Activated CD4-positive, alpha-beta T cell treated with anti-CD3 and anti-CD28 coated beads, Interleukin-2, amount 50 U/mL, for 16 hours (primary cell): ENCODE measurements at places on chromosomes 16 and 17.

DNA sequence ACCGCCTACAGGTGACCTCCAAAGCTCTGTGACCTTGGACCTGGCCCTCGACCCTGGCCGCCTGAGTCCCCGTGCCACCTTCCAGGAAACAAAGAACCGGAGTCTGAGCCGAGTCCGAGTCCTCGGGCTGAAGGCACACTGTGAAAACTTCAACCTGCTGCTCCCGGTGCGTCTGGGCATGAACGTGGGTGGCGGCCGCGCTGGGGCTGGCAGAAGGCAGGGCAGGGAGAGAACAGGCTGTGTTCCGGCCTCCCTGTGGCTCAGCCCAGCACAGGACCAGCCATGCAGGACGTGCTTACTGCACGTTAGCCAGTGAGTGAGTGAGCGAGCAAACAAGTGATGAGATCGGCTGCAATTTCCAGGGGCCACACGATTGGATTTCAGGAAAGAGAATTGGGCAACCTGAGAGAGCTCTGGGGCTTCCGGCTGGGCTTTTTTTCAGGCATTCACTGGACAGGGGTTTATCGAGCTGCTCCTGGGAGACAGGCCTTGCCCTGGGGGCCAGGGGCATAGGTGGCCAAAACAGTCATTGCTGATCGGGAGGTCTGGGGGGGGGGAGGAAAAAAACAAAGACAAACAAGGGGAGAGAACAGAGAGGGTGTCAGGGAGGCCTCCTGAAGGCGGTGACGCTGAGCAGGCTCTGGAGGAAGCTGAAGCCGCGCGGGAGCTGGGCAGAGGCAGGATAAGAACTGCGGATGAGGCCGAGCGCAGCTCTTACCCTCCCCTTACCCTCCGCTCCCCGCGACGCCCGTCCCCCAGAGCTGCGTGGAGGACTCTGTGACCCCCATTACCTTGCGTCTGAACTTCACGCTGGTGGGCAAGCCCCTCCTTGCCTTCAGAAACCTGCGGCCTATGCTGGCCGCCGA is 16.9 kb downstream of the ITGAX start:
- DNase-seq = no peak

- no peak for DNase-seq
Measured at GRCh38 chr16:77472262-77472661, 37.4 kb upstream of the ADAMTS18 start.

DNA sequence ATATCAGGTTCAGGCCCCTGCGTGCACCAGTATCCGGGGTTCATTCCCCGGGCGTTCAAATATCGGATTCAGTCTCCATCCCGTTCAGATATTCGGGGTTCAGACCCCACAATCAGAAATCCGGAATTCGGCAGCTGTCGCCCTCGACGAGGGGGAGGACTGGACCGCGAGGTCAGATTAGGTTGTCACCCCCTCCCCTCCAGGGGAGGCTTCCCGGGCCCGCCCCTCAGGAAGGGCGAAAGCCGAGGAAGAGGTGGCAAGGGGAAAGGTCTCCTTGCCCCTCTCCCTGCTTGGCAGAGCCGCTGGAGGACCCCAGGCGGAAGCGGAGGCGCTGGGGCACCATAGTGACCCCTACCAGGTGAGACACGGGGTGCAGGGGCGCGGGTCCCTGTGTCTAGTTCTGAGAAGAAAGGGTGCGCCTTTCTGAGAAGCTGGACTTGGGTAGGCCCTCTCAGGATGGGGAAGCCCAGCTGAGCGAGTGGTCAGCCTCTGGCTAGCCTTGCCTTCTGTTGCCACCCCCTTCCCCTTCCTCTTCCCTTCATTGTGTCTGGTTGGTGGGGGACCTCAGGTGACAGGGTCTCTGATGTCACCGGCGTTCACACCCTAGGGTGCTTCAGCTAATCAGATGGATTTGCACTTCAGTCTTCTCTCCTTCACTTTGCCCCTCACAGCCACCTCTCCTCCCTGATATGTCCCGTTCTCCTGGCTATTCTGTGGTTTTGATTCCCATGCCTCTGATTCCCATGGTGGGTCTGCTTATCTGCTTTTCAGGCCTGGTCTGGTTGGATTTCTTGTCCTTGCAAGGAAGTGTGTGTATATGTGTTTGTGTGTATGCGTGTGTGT is 844 bp downstream of the TAOK2 start:
- DNase-seq = no peak

GRCh38 chr16:19384656-19385055 is 33.0 kb upstream of the TMC5 start:
- no peak for DNase-seq

- no peak for DNase-seq
Measured at GRCh38 chr17:55340176-55340575, 75.4 kb downstream of the HLF start.

GRCh38 chr17:71580220-71580619 is 540.6 kb upstream of the SOX9 start:
- DNase-seq = no peak

GRCh38 chr16:23131436-23131835 is 17.8 kb downstream of the USP31 start:
- no peak for DNase-seq

DNA sequence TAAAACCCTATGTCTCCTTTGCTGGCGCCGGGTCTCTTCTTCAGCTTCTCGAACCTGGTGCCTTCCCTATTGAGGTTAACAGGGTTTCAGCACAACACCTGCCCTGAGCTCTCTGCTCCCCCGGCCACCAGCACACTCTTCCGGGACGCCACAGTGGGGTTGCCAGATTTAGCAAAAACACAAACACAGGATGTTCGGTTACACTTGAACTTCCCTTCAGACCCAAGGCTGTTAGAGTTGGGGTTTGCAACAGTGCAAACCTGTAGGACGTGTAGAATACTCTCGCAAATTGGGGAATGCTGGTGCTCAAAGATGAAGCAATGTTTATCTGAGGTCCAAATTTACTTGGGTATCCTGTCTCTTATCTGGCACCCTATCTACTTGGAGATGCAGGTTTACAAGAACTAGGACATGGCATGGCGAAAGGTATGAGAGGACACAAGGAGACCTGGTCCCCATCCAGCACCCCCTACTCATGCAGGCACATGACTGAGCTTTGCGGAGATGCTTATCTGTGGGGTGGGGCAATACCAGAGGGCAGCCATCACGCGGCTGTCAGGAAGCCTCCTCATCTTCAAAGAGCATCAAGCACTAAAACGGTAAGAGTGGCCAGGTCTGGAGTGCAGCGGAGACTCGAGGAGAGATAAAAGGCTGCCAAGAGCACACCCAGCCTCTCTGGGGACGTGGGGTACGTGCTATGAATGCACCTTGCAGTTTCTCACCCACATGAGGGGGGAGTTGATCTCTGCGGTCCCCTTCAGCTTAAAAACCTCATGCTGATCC is 52.8 kb downstream of the SDK2 start:
- peak; percentile 51 for DNase-seq

DNA sequence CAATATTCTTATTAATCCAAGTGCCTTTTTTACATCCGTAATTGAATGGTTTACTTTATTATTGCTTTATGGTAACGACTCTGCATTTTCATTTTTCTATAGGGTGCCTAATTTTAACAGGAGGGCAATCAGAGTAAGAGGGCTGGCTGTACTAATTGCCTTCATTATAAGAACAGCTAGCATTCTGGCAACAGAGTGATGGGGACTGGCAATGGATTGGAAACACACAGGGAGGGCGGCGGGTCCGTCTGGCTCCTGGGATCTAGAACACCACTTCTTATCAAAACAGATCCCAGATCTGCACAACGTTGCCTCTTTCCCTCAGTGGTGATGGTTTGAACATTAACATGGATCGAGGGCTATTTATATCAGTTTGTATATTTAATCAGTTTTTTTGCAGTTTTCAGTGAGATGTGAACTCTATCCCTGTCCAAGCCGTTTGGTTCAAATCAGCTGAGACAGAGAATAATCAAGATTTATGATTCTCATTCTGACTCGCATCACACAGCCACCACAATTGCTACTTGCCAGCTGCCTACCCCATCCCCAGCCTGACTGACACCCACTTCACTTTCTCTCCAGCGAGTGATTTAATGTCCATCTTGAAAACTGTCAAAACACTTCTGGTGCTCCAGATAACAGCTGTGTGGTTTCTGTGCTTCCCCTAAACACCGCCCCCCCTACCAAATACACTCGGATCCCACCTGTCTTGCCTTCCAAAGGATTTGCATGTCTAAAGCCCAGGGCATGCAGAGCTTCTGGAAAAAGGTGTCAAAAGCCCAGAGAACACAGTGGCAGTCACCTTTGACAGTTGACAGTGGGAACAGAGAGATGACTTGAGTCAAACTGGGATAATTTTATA is 327.9 kb downstream of the HS3ST4 start:
- no peak for DNase-seq

GRCh38 chr17:65193716-65194293 is 56.6 kb downstream of the RGS9 start:
- DNase-seq = no peak

GRCh38 chr17:18250259-18250658 is 8.3 kb downstream of the FLII start:
- DNase-seq = no peak

GRCh38 chr17:36703860-36704266 is 102.5 kb downstream of the MRM1 start:
- DNase-seq = peak; percentile 32

GRCh38 chr17:44909681-44910144 is 5.6 kb downstream of the GFAP start:
- no peak for DNase-seq

- no peak for DNase-seq
Measured at GRCh38 chr17:31078290-31078689, 16.5 kb upstream of the NF1 start.

GRCh38 chr16:58195771-58196170 is 2.1 kb downstream of the CSNK2A2 start:
- no peak for DNase-seq

DNA sequence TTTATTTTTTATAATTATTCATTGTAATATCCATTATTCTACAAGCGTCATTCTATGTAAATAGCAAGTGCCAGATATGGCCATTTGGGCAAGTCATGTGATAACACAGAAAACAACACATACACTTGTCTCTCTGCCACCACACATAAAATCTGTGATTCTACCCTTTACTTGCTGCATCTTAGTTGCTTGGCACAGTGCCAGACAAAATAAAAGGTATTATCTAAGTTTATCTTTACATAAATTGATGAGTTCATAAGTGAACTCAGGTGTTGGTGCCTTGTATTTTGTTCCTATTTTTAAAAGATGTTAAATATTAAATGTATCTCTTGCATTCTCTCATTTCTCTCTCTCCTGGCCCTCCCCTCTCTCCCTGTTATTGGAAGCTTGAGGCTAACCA is 1458.7 kb downstream of the CDH11 start:
- DNase-seq = no peak

- DNase-seq = no peak
Measured at GRCh38 chr16:11333702-11334101, 11.6 kb upstream of the RMI2 start.

GRCh38 chr17:32299580-32300164 is 34.0 kb downstream of the RHBDL3 start:
- DNase-seq = no peak

GRCh38 chr16:89623511-89624261 is 10.2 kb downstream of the DPEP1 start:
- no peak for DNase-seq
